ENCODE measurements at places on chromosomes 16 and 17. TPM values are rescaled to one million over a fixed set of nuclear protein-coding genes. Genes with fewer than 3 reads are reported as not detected.

- no peak for DNase-seq
Measured at GRCh38 chr17:52134641-52135040, 23.9 kb downstream of the CA10 start.

GRCh38 chr17:80036715-80037477, 454 bp downstream of the CCDC40 start:
- DNase-seq: peak; percentile 78

DNA sequence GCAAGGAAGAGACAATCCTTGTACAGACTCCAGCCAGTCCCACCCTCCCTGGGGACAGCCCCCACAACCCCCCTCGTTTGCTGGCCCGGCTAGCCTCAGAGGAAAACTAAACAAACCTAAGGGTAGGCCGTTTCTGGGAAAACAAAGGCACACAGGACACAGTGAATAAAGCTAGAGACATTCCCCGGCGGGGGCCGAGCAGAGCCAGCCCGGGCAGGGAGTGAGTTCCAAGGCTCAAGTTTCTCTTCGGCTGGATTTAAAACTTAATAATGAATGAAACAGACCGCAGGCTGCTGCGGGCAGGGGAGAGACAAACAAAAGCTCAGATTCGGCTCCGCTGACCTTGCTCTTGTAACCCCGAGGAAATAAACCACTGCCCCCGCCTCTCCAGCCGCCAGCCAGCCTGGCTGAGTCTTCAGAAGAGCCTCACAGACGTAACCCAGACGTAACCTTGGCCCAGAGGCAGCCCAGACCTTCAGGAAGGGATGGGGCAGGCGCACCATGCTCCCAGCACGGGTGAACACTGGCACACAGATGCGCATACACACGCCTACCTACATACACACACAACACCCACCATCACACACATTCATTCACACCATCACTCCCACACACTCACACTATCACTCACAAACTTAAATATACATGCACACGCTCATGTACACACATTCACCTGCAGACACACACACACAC, 216.0 kb downstream of the ZNF423 start:
- DNase-seq: no peak

DNA sequence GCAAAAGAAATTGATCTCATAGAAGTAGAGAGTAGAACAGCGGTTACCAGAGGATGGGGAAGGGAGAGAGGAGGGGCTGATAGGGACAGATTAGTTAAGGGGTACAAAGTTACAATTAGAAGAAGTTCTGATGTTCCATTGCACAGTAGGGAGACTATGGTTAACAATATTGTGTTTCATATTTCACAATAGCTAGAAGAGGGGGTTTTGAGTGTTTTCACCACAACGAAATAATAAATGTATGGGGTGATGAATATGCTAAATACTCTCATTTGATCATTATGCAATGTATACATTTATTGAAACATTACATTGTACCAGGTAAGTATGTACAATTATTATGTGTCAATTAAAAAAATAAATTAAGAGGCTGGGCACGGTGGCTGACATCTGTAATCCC, 291.2 kb upstream of the KCNJ16 start:
- DNase-seq: no peak

DNA sequence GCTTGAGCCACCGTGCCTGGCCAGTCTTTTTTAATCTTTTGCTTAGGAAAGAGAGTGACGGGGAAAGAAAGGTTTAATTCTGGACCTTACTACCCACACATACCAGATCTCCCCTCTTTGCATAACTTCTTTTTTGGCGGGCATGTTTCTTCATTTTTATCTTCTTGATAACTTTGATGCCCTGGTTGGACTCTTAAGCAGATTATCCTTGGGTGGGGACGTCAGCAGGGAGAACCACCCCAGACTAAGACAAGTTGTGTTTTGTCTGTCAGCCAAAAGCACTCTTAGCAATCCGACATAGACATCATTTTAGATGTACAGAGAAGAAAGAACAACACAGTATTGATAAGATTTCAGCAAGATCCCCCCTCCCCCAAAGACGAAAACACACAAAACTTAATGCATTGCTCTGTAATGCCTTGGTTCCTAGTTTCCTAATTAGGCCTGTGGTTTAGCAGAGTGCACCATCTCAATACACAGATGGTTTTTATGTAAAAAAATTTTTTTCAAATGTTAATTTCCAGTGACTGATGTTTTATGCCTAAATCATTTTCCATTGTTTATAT, 99.9 kb downstream of the MSI2 start:
- no peak for DNase-seq

- DNase-seq: no peak
Measured at GRCh38 chr17:83028851-83029250, 50.6 kb upstream of the METRNL start.

DNA sequence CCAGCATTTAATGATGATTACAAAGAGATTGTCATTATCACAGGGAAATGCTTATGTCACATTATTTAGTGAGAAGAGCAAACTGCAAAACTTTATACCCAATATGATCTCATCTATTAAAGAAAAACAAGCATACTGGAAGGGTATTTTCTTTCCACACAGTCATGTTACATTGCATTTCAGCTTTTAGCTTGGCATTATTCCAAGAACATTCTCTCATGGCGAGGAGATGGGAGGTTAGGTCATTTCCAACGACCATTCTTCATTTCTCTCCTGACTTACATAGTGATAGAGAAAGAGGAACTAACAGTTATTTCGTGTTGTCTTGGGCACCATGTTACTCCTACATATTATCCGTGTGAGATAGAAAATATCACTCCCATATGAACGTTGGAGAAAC, 309.4 kb upstream of the XYLT1 start:
- DNase-seq: no peak

GRCh38 chr17:41657936-41658335, 30.7 kb upstream of the EIF1 start:
- DNase-seq: no peak

DNA sequence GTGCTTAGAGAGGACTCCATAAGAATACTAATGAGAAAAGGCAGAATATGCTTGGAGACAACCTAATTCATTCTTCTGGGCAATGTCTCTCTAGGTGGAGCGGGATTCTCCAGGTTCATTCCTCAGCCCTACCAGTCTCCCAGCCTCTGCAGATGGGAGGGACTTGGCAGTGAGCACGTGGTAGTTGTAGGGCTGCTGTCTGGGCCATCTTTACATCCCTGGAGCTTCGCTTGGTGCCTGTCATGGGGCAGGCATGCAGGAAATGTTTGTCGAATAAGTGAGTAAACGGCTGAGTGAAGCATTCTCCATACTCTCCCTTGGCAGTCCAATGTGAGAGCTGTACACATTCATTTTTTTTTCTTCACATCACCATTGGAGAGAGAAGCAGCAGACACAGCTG, 387.5 kb downstream of the UTP18 start:
- DNase-seq: no peak

DNA sequence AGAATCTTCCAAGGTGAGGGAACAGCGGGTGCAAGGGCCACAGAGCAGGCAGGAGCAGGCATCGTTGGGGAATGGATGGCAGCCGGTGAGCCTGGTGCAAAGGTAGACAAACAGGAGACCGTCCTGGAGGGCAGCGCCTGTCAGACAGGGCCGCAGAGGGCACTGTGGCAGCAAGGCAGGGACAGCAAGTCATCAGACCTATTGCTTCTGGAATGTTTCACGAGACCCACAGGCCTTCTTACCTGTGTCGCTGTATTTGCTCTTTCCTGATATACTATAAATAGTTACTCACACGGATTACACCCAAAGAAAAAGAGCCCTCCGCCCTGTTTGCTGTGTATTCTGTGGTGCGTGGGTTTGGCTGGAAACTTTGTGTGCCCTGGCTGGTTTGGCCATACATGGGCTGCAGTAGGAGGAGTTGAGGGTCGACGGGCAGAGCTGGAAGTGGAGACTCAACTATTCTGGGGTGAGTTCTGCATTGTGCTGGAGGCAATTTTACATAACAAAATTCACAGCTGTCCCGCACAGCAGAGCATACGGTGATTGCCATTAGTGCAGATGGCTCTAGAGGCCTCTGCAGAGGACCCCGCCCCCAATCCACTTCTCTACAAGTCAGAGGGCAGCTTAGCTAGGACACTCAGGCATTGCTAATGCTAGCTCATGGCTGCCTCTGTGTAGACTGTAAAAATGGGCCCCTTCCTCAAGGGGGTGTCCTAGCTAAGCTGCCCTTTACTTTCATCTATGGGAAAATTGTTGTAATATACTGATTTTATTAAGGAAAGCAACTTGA, 18.6 kb upstream of the POLR3E start:
- DNase-seq: no peak

DNA sequence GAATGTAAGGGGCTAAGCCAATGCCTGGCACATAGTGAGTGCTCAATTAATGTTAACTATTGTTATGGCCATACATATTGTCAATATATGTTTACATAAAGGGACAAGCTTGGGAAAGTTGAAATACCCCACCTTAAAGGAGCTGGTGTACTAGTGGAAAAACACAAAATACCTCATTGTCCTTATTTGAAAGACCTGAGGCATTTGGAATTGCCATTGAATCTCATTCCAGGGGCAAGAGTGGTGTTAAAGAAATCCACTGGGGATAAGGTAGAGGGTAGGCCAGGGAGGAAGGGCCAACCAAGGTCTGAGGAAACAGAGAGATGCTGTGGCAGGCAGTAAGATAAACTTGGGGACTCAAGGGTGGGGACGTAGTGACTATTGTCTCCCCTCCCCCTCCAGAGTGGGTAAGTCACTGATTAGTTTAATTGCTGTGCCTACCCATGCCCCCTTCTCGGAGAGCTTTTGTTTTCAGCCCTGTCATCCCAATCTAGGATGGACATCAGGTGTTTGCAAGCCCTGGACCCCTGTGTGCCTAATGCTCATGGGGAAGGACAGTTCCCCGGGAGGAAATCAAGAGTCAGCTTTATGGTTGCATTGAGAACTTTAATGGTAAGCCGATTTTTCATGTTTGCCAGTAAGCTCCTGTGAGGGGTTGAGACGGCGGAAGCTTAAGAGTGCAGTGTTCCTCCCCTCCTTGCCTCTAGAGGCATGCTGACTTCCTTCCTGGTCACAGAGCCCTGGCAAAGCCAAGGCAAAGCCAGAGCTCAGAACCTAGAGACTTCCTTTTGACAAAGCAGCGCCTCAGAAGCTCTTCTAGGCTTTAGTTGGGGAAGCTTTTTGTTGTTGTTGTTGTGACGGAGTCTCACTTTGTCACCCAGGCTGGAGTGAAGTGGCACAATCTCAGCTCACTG, 2.5 kb upstream of the HEATR9 start:
- no peak for DNase-seq

GRCh38 chr16:79171931-79172705, 428.4 kb downstream of the MAF start:
- no peak for DNase-seq

DNA sequence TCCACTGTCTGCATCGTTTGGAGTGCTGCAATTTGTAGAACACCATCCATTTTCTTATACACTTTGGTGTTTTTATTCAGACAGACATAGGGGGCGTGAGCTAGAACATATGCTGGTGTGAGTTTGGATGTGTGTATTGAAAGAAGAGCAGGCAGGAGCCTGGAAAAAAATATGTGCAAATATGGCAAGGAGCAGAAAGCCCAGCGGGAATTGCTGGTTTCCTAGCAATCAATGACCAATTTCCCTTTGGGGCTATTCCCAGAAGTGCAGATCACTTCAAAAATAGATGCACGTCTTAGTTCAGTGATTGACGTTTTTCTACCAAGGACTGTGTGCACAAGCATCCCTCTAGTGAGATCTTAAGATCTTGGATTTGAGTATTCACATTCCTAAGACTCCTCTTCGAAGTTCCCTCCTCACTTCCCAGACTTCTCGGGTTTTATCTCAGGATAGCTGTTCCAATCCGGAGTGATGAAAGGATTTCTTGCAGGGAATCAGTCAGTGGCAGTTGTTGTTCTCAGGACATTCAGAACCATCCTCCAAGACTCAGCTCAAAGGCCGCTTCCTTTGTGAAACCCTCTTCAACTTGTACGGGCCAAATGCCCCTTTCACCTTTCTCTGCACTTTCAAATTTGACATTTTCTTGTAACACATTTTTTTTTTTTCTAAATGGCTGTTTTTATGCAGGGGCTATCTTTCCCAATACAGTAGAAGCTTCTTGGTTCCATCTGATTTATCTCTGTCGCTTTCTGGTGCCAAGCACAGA, 268.7 kb upstream of the ASIC2 start:
- no peak for DNase-seq

GRCh38 chr16:20385844-20386832, 18.4 kb downstream of the PDILT start:
- DNase-seq: peak; percentile 84

DNA sequence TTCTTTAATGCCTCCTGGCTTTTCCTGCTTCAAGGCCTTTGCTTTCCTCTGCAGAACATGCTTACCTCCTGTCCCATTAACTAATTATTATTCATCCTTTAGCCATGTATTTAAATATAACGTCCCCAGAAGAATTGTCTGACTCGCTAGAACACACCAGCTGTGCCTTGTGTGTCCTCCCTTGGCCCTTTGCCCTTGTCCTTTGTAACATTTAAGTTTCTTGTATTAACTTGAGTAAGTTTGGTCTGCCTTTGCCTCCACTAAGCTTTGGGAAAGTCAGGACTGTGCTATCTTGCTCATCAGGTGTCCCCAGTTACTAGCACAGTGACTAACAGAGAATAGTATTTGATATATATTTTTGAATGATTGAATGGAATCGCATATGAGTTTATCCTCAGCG, 29.6 kb upstream of the ABCA9 start:
- no peak for DNase-seq

DNA sequence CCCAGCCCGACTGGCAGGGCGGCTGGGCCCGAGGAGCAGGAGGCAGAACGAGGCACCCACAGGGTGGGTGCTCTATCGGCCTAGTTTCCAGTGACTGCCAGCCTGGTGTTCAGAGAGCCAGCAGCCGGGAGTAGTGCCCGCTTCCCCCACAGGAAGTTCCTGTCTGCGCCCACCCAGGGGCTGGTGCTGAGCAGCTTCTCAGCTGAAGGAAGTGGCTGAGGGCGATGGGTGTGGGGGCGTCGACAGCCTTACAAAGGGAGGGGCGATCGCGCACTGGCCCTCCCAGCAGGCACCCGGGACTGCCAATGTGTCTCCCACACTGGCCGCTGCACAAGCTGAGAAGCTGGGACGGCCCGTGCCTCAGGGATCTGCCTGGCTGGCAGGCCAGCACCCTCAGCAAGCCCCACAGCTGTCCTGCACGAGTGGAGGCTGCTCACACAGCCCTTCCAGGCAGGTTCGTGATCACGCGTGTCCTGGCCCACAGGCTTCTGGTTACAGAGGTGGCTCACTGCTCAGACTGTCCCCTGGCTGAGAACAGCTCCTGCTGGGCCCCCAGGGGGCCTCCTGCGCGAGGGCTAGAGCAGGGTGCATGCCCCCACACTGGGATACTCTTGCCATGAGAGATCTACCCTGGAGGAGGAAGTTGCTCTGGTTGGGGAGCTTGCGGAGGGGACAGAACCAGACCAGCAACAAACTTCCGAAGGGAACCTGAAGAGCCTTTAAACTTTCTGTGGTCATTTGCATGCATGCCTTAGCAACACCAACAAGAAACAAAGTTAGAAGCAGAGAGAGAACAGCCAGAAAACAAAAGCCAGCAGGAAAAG, 2.5 kb downstream of the RNF166 start:
- DNase-seq: no peak

GRCh38 chr16:89293276-89294143, 76.0 kb downstream of the ZNF778 start:
- DNase-seq: peak; percentile 51

GRCh38 chr16:67423015-67423414, 6.7 kb upstream of the ZDHHC1 start:
- no peak for DNase-seq

NPIPB4 gene
- total RNA-seq: 38.1 TPM

ZNF764 gene
- total RNA-seq: 4.7 TPM

EPOP gene
- 3.0 TPM for total RNA-seq

GPRC5B gene
- total RNA-seq: 95.5 TPM

WNK4 gene
- total RNA-seq: 0.55 TPM

DLG4 gene
- total RNA-seq: 3.2 TPM

NOTUM gene
- 0.14 TPM for total RNA-seq

KRTAP4-1 gene
- not detected for total RNA-seq

NETO2 gene
- 0.31 TPM for total RNA-seq

Data from pancreas (tissue), 10 donors.